Bronchus fibroblast of lung (primary cell): ENCODE measurements at places on chromosomes 5 and 9. TPM values are rescaled to one million over a fixed set of nuclear protein-coding genes. Genes with fewer than 3 reads are reported as not detected.

PTBP3 gene
- total RNA-seq: 12.6 and 14.8 TPM in 2 replicates

TMEM174 gene
- total RNA-seq: not detected in 2 replicates

ELL2 gene
- total RNA-seq: 38.5 and 44.9 TPM in 2 replicates

AGXT2 gene
- not detected in 2 replicates for total RNA-seq

MAPKAP1 gene
- 75.2 and 78.0 TPM in 2 replicates for total RNA-seq
